ENCODE measurements at places on chromosomes 2 and 18. TPM values are rescaled to one million over a fixed set of nuclear protein-coding genes. Genes with fewer than 3 reads are reported as not detected.

DNA sequence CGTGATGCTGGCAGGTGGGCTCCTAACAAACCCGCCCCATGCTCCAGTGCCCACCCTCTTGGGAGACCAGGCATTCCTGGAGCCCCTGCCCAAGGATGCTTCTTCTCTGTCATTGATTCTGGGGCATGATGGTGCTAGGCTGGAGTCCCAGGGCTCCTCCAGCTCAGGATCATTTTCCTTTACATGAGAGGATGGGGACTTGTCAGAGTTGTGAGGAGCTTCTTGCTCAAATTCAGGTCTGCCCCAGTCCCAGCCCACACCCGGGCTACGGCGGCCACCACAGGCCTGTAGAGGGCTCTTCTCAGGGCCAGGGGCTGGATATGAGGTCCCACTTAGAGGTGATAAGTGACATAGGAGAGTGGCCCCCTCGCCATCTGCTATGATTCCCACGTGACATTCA is 141.1 kb upstream of the COPS8 start:
- no peak for DNase-seq

DNA sequence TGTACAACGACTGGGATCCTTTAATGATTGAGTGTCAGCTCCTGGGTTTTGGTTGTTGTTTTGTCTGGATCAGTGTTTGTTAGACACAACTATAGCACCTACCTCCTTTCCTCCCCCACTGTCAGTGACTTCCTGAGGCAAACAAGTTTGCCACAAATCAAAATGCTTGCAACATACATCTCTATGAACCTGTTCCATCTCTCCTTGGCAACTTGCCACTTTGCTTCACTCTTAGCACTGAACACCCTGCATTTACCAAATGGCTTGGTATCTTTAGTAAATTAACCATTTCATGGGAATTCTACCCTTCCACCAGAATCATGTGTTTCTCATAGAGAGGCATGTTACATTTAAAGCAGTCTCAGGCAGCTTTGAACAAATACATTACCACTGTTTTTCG is 301.1 kb upstream of the TANK start:
- DNase-seq, result no peak

ASB18 gene
- polyA plus RNA-seq, result not detected

LRP1B gene
- 0.86 TPM for polyA plus RNA-seq

GRCh38 chr2:126797622-126798275 is 100.9 kb upstream of the TEX51 start:
- DNase-seq, result no peak

STON1 gene
- 21.1 TPM for polyA plus RNA-seq

TMEM200C gene
- polyA plus RNA-seq, result 4.6 TPM

DNA sequence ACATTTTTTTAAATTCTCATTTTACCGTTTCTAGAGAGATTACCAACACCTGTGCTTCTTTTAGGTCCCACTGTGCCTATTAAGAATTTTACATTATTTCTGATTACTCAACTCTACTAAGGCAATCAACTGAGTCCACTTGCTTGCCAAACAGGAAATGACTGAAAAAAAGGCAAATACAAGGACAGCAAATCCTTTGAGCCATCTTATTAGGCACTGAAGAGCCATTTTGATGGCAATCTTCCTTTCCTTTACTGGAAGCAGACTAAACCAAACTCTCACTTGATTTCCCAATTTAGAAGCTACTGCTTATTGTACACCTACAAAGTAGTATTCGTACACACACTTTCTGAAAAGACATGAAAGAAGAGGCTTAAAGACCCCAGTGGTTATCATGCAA is 121.4 kb upstream of the COL3A1 start:
- DNase-seq, result peak; percentile 17

DNA sequence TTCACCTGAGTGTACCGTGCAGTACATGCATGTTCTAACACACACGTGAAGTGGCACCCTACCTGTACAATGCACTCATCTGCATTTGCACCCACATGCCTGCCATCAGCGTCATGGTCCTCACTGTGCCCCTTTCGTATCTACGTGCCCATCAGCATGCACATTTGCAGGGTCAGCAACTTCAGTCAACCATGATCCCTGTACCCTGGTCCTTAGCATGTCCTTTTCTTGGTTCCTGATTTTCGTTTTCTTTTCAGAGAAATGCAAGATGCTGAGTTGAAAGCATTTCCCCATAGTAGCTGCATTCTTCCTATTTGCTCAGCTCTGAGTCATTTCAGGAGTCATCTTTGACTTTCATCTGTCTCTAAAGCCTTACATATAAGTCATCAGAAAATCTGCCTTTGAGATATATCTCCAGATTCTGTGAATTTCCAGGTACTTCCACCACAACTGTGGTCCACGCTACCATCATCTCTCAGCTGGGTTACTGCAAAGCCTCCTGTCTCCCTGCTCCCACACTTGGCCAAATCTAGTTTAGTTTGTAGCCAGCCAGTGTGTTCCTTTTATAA is 14.7 kb upstream of the PUM2 start:
- no peak for DNase-seq

DNA sequence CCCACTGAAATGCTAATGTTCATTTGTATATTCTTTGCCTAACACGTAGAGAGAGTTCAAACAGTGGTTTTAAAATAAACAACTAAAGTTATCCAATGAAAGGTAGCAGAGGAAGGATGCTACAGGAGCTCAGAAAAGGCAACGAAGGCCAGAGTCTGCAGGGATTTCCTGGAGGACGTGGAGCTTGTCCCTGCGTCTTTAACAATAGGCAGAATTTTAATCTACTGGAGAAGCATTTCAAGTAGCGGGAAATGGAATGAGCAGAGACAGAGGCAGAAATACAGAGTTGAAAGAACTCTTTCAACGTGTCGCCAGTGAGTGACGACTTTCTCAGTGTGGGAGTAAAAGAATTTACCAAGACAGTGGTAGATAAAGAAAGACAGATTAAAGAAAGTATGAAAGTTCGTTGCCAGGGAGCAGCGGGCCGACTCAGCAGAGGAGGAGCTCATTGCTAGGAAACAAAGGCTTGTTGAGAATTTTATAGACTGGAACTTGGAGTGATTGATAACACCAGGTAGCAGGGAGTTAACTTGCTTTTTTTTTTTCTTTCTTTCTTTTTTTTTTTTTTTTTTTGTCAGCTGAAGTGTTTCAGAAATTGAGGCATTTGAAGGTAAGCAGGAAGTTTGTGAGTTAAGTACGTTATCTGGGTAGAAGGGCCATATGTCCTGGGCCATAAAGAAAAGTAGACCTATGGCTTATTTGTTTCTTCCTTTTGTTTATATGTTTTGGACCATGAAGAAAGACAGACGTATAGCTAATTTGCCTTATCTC is 625 bp upstream of the NBAS start:
- no peak for DNase-seq

MEP1B gene
- polyA plus RNA-seq, result 0.07 TPM

DNA sequence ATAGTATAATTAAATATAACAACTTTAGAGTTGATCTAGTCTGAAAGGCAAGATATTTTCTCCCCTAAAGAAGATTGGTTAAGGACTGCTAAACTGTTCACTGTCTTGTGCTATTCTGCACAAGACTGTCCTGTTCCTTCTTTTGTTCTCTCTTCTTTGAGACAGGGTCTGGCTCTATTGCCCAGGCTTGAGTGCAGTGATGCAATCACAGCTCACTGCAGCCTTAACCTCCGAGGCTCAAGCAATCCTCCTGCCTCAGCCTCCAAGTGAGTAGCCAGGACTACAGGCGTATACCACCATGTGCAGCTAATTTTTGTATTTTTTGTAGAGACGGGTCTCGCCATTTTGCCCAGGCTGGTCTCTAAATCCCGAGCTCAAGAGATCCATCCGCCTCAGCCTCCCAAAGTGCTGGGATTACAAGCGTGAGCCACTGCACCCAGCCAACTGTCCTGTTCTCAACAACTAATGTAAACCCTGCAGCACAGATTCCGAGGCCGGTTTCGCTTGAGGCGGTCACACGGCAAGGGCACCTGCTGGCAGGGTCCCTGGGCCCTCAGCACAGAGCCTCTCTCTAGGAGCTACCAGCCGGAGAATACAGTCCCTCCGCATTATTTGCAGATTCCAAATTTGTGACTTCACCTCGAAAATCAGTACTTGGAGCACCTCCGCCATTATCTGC is 16.4 kb downstream of the PXDN start:
- DNase-seq, result no peak

TEX44 gene
- not detected for polyA plus RNA-seq

DNA sequence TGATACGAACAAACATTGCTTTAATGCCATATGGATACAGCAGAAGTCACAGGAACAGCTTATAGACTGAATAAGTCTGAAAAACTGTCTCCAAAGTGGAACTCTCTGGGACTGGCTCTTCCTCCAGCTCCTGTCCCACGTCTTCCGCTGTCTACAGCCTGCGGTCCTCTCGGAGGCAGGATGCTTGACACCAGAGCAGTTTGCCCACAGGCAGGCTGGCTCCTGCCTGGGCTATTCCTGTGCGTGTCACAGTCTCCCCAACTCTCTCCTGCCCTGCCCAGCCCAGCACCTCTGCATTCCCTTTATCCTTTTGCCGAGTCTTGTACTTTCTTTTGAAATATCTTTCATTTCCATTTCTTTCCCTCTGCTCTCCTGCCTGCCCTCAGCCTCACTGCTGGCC is 234.1 kb downstream of the FHOD3 start:
- no peak for DNase-seq

ALPP gene
- 0.07 TPM for polyA plus RNA-seq

DNA sequence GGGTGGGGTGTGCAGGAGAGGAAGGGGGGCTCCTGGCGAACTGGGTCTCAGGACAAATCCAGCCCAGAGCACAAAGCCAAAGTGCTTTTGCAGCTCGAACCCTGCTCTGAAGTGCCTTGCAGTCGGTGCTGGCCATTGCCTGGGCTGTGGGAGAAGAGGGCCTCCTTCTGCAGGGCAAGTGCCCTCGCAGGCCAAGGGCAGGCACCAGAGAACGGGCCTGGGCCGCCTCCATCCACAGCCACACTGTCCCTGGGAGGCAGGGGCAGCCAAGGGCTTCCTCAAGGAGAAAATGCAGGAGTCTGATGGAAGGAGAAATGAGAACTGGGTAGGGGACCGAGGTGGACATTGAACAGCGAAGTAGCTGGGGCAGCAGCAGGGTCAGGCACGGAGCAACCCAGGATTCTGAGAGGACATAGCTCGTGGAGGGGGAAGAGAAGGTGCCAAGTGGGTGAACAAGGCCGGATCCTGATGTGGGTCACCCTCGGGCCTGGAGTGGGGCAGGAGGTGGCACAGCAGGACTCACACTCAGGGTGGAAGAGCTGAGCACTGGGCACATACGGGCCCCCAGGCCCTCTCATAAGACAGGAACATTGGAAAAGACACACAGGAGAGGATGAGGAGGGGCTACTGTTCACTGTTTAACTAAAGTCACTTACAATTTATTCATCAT is 312.8 kb upstream of the SALL3 start:
- no peak for DNase-seq

LINC00305 gene
- not detected for polyA plus RNA-seq

EHD3 gene
- 10.2 TPM for polyA plus RNA-seq

DNA sequence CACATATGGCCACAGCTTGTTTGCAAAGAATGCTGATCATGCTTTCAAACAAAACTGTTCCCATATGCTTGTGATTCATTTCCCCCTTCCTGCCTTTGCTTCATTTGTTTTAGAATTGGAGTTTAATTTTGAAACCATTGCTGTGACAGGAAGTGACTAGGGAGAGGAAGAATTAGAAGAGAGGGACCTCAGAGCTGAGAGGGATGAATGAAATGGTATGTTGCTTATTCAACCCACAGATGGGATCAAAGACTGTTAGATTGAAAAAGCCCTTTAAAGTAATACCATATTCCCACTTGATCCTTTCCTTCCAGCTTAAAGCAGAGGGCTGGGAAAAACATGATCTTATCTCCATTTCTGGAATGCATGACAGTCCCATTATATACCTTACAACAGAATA is 106.2 kb upstream of the RNF152 start:
- DNase-seq, result no peak

RBM44 gene
- 0.69 TPM for polyA plus RNA-seq

GRCh38 chr18:7301094-7301493 is 70.2 kb downstream of the LRRC30 start:
- no peak for DNase-seq

MOGAT1 gene
- polyA plus RNA-seq, result not detected

- DNase-seq, result no peak
These were observed 77.5 kb upstream of the PAPOLG start for GRCh38 chr2:60678551-60678950.

DNA sequence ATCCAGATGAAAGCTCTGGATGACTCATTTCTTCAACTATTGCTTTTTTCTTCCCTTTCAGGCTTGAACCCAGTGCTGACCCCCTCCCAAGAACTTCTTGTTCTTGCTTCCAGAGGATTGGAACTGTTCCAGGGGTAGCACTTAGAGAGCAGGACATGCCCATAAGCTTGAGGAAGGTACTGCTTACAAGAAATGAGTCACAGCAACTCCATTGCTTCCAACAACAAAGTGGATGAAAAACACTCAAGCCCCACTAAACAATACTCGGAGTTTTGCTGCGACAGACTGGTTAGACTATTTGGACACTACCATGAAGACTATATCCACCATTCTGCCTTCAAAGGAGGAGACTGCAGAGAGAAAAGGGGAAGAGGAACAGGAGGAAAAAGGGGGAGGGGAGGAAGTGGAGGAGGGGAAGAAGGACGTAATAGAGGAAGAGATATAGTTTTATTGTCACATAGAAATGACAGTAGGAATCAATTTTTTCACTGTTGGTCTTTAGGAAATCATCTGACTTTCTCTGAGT is 1.6 kb upstream of the EPC2 start:
- DNase-seq, result no peak

Measured in left lung (tissue), 14 donors.